ENCODE measurements at places on chromosomes 7 and 10.

GRCh38 chr10:83037653-83038052 is 1101.7 kb upstream of the GHITM start:
- DNase-seq: no peak

- no peak for DNase-seq
Measured at GRCh38 chr10:58081353-58081752, 186.3 kb downstream of the IPMK start.

DNA sequence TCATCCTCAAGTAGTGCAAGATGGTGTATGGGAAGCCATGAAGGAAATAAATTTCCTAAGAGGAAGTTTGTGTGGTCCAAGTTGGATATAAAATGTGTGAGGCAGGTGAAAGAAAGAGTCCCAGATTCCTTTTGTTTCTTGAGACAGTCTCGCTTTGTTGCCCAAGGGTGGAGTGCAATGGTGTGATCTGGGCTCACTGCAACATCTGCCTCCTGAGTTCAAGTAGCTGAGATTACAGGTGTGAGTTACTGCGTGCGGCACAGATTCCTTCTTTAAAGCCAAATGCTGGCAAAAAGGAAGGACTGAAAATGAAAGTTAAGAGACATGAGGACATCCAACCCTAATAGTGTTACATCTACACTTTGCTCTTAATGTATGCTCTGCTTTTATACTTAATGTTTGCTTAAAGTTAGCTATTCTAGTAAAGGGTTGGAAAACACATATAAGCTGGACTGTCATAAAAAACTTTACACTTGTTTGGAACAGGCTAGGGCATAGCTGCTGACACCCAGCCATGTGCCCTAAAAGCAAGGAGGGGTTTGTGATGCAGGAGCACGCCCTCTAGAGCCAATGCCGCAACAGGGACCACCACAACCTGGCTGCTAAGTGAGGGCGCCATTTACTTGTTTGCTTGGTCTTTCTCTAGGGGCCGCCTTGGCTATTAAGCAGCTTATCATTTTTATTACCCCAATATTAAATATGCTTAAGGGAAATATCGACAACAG is 34.5 kb downstream of the CLEC2L start:
- no peak for DNase-seq

DNA sequence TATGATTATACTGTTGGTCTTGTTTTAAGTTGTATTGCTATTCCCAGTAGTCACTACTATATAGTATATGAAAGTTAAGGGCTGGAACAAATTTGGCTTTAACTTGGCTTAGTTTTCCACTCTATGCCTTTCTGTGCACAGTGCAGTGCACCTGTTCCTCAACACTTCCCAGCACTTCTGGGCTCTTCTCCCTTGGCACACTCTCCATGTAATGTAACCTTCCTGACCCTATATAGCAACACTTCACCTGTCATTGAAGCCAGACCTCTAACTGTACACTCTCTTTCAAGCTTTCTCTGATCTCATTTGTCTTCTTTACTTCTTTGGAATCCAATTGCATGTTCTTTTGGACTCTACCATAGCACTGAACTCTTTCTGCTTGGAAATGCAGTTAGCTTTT is 83.9 kb upstream of the SMIM30 start:
- no peak for DNase-seq

GRCh38 chr7:7264306-7265040 is 82.1 kb downstream of the C1GALT1 start:
- no peak for DNase-seq

DNA sequence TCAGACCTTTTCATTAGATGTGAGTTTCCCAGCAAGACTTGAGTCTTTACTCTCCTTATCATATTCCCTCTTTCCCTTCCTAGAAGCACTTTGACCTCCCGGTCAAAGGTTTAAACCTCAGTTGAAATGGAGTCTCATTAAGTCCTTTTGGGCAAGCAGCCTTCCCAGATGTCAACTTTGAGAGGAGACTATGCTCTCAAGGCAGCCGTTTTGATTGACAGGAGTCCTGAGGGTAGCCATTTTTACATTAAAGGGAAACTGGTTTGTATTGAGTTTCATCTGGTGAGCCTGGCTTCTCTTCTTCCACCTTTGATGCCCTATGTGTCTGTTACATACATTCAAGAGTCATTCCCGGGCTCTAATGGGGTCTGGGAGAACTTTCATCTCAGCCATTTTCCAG is 685.1 kb downstream of the LRMDA start:
- DNase-seq: no peak

- DNase-seq: no peak
Measured at GRCh38 chr7:103073989-103074518, 542 bp downstream of the FBXL13 start.

DNA sequence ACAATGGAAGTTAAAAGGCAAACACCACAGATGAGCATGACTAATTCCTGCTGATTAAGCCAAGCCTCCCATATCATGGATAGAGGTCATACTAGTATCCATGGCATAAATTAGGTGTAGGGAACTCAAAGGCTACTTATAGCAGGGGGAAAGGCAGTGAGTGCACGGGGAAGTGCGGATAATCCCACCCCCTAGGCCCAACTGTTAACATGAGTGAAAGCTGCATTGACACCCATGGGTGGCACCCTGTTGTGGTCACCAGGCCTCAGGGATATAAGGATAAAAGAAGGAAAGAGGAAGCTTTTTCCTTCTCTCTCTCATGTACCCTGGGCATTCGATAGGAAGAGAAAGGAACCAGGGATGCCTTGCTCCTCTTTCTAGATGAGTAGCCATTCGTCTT is 161.9 kb downstream of the DGKB start:
- no peak for DNase-seq

DNA sequence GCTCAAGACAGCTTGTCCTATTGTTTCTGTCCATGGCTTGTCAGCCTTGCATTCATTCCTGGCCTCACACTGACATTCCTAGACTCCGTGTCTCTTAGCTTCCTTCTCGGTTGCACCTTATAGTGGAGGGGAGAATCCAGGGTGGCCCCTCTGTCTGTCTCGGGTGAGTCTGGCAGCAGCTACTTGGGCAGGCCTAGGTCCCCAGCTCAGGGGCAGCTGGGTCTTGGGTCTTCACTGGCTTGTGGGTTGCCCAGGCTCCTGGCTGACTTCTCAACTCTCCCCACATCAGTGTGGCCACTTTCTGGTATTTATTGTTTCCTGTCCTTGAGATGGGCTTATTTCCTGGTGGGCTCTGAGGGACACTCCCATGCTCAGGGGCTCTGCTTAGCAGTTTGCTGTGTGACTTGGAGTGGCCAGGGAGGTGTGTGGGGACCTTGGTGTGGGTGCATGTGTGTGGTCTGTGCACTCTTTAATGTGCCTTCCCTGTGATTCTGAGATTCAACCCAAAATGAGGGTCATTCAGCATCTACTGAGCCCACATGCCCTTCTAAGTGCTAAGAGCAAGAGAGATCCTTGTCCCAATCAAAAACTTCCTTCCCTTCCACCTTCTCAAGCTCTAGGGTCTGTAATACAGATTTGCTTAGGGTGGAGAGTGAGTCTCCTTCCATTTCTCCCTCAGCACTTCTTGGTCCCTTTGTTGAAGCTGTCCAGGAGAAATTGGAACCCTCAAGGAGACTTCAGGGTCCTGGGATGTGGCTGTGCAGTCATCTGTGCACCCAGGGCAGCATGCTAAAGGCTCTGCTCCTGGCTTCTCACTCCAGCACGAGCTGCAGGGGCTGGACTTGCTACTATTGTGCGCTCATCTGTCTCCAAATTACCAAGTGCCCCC is 20.1 kb downstream of the UPP1 start:
- DNase-seq: no peak

GRCh38 chr7:29976266-29976665 is 13.3 kb downstream of the SCRN1 start:
- no peak for DNase-seq

- DNase-seq: no peak
Measured at GRCh38 chr7:1761774-1762173, 91.7 kb downstream of the ELFN1 start.

DNA sequence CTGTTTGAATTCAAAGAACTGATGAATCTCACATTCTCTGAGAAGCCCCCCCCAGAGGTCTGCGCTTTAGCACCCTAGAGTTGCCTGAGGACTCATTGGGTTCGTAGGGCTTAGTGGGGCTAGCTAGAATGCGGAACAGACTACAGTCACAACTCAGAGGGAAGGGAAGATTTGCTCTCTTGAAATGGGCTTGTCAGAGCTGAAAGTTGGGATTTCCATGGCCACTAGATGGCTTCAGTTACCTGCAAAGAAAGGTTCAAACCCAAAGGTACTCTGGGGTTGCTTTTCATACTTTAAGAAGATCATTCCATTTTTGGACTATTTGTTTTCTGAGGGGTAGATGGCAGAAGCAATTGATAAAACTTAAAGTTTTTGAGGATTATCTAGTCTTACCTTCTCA is 205.0 kb downstream of the BBS9 start:
- no peak for DNase-seq

GRCh38 chr7:53485354-53485753 is 449.9 kb downstream of the POM121L12 start:
- no peak for DNase-seq

DNA sequence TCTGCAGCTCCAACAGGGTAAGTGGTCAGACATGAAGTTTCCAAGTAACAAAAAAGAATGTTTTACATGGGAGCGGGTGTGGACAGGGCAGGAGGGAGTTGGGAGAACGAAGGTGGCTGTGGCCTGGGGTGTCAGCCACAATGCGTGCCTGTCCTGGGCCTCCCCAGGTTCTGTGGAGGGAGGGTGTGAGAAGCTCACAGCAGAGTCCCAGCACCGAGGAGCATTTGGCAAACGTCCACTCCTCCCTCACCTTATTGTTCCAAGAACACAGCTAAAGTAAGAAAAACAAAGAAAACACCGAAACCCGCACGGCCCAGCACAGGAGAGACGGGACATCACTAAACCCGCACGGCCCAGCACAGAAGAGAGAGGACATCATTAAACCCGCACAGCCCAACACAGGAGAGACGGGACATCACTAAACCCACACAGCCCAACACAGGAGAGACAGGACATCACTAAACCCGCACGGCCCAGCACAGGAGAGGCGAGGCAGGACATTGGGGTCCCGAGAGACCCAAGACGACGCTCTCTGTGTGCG is 226.4 kb downstream of the MAD1L1 start:
- no peak for DNase-seq

Measured in stimulated activated CD4-positive, alpha-beta T cell treated with anti-CD3 and anti-CD28 coated beads, TNF-alpha, amount 100 ng/mL, for 1 hour (primary cell).